ENCODE measurements at places on chromosomes 16 and 17.

- DNase-seq, result no peak
Measured at GRCh38 chr16:86931410-86931941, 353.1 kb downstream of the FOXL1 start.

- DNase-seq, result no peak
Measured at GRCh38 chr17:79412886-79413390, 197.9 kb downstream of the RBFOX3 start.

GRCh38 chr16:56946767-56947603 is 14.8 kb upstream of the CETP start:
- no peak for DNase-seq

DNA sequence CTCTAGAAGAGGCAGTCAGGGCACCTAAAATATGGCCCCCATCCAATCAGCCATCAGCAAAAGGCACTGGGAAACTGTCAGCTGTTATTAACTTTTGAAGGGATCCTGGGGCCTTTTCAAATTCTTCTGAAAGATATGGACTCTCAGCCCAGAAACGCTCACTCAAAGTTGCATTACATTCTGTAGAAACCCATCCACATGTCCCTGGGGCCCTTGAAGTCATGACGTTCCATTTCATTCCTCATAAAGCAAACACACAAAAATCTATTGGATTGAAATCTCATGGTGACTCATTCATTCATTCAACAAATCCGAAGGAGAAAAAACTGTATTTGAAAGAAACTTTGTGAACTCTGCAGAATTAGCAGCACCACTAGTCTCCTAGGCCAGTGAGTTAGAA is 215.3 kb downstream of the C16orf95 start:
- no peak for DNase-seq

DNA sequence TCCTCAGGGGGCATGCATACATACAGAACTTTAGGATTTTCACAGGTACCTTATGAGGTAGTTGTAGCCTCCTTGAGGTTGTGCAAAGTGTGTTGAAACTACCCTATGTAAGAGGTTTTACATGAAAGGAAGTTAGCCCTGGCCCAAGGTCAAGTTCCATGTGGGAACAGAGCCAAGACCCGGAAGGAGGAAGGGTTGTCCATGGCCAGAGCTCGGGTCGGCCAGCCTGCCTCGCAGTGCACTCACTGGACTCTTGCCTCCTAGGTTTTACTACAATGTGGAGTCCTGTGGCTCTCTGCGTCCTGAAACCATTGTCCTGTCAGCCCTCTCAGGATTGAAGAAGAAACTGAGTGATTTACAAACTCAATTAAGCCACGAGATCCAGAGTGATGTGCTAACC is 8.2 kb downstream of the POLR2C start:
- no peak for DNase-seq

DNA sequence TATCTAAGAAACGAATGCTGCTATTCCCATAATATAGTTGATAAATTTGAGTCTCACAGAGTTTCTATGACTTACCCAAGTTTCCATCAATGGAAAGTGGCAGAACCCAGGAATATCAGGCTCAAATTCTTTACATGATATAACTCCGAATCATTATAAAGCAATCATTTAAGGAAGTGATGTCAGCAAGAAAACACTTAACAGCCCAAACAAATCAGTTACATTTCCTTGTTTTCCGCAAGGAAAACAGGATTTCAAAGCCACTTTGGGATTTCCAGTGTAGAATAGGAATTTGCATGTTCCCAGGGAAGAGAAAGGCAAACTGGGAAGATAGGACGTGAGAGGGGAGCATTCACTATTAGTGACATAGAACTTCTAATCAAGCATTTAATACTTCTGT is 311.4 kb upstream of the GOT2 start:
- no peak for DNase-seq

DNA sequence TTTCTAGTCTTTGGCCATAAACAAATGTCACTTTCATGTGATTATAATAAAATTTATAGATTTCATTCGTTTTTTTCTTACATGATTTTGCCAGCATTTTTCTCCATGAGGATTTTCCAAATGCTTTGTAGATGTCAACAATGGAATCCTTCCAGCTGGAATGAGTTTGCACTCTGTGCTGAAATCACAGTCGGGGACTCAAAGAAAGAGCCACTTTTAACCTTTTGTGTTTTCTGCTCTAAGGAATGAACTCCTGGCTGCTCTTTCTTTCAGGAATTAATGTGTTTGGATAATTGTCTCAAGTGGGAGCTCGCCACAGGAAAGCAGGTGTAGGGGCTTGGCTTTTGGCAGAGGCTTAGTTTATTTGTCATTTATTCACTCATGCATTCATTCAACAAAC is 372.3 kb upstream of the SALL1 start:
- DNase-seq, result no peak

DNA sequence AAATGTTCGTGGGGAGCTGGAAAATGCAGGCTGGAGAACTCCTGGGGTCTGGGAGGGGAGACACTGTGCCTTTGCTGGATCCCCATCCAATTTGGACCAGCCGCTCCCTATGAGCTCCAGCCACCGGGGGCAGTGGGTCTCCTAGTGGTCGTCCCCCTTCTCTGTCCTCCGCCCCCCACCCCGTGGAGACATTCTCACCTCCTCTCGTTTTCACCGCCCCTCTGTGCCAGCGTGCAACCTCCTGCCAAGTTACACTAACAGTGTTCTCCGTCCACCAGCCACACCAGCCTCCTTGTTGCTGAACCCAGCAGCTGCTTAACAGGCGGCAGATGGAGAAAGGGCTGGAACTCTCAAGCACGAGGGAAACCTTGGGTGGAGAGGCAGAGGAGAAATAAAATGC is 67.4 kb upstream of the SOX9 start:
- no peak for DNase-seq

DNA sequence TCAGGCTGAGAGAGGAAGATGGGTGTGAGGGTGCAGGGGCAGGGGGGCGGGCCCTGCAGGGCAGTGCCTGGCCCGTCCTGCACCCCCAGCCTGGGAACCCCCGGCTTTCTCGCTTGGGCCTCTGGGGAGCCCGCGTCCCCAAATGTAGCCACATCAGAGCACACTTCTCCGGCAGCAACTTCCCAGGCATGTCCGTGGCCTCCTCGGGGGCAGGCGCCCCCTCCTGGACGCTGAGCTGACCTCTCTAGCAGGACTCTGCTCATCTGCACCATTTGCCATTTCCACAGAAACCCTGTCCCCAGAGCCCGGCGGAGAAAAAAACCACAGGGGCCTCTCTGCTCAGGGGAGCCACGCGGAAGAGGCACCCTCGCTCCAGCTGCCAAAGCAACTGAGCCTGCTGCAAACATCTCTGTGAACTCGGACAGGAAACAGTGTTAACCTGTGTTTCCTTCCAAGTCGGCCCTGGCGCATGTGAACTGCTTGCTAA is 63.4 kb downstream of the KLHDC4 start:
- no peak for DNase-seq

- DNase-seq, result no peak
Measured at GRCh38 chr16:80656711-80657150, 115.9 kb downstream of the DYNLRB2 start.

DNA sequence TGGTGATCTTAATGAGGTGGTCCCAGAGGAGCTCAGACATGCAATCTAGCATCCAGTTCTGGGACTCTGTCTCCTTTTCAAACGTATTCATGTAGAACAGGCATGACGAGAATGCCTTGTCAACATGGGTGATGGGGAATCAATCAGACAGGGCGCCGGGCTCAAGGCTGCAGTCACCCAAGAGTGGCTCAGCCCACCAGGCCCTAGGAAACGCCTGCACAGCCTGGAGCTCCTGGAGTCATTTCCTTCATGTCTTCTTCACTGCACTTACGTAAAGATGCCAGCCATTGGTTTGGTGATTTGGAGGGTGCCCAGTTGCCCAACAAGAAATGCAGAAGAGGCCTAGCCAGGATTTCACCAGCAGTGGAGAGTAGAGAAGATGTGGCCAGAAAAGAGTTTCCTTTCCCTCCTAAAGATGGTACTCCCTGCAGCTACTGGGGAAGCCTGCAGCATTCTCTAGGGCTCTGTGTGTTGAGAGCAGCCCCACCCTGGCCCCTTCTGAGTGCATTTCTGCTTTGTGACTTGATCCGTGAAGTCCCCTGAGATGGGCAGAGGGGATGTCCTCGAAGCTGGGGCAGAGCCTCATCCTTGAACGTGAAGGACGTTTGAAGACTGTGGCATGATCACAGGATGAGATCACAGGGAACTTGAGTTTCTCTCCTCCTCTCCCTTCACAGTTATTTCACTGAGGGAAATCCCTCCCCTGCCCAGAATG is 24.0 kb upstream of the STH start:
- DNase-seq, result no peak

DNA sequence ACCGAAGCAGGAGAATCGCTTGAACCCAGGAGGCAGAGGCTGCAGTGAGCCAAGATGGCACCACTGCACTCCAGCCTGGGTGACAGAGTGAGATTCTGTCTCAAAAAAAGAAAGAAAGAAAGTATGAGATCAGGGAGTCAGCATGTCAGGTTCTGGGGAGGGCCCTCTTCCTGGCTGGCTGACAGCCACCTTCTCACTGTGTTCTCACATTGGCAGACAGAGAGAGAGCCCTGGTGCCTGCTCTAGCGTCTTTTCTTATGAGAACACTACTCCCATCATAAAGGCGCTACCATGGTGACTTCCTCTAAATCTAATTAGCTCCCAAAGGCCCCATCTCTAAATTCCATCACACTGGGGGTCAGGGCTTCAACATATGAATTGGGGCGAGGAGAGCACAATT is 27.6 kb upstream of the RBBP6 start:
- DNase-seq, result no peak

DNA sequence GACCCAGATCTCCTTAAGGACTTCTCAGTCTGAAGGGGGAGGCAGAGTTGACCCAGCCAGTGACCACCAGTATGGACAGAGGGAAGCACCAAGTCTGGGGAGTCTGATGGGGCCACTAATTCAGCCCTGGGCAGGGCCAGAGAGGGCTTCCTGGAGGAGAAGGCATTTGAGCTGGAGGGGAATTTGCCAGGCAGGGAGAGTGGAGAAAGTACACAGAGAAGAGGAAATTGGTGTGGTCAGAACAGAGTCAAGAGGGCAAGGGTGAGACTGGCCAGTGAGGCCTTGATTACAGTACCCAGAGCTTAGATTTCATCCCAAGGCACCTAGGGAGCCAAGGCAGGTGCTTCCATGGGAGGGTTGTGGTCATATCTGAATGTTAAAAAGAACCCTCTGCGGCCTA is 36.3 kb downstream of the MYO15A start:
- no peak for DNase-seq

DNA sequence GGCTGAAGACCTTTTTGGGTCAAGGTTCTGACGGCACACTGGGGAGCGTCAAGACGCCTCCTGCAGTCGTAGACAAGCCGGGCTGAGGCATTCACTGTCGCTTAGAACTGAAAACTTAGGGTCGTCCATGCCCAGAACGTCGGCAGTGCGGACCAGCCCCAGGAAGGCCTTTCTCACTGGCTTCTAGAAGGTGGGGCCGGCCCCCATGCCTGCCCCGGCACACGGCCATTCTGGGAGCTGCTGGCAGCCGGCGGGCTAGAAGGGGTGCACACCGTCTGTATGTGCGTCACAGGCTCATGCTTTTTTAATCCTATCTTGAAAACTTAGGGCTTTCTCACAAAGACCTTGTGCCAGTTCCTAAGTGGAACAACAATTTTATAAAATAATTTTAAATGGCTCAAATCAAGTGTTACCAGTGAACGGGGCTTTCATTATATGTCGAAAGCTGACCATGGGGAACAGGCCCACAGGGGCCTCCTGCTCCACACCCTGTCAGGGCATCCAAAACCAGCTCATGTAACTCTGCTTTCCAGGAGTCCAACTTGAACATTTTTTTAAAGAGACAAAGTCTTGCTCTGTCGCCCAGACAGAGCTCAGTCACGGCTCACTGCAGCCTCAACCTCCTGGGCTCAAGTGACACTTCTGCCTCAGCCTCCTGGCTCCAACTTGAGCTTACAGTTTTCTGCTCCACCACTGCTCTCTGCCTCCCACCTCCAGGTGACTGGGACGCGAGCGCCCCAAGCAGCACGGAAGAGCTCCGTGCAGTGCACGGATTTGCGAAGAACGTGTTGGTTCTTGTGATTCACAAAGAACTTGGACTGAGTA is 111.2 kb downstream of the ANKRD11 start:
- no peak for DNase-seq

DNA sequence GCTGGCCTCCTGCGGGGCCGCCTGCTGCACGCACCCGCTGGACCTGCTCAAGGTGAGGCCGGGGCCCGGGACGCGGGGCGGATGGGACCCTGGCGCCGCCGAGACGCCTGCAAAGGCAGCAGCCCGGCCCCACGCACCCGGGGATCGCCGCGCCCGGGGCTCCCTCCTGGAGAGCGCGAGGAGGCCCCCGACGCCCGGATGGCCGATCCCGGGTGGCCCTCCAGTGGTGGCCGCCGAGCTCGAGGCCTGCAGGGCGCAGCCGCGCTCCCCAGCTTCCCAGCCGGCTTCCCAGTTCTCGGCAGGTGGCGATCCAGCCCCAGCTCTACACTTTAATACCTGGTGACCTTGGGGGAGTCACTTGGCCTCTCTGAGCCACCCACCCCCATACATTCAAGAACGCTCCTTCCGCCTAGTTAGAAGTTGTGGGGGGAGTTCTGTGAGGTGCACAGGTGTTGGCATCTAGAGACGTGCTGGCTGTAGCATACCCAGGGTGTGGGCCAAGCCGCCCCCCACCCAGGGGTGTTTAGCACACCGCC is 452 bp downstream of the SLC25A10 start:
- DNase-seq, result no peak

DNA sequence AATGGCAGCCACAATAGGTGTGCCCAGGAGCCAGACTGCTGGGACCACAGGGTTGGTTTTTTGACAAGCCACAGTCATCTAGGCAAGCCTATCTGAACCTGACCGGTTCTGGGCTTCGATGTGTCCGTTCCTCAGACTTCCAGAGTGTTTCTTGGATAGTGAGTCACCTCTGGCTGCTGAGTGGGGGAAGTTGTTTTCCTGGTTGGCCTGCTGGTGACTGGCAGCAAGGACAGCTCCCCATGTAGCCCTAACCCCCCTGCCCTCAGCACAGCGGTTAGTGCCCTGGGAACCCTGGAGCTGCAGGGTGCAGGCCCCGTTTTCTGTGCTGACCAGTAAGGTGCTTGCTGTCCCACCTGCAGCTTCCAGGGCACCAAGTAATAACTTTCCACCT is 65.5 kb downstream of the PLD6 start:
- no peak for DNase-seq

DNA sequence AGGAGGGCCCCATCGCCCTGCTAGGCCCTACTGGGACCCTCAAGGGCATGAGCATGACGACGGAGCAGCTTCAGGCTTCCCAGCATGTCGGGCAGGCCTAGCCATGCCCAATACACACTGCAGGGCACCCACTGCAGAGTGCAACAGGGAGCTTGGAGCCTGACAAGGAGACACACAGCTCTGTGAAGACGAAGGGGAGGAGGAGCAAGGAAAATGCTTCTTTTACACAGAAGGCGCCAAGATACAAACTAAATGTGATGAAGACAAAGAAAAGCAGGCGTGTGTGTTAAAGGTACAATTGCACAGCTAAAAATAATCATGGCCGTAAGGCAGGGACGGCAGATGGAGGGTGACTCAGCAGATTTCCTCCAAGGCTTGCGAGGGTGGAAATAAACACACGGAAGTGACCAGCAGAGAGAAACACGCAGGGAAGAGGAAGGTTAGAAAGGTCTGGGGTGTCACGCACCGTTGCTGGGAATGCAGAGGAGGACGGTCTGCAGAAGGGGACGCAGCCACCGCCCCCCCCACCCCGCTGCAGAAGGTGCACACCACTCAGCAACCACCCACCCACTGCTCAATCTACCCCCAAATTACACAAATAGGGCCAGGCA is 108.5 kb downstream of the ZNF778 start:
- DNase-seq, result no peak

- DNase-seq, result no peak
Measured at GRCh38 chr16:31132303-31132979, 3.1 kb downstream of the PRSS8 start.

GRCh38 chr17:77471984-77472461 is 331.3 kb downstream of the SEC14L1 start:
- no peak for DNase-seq

Measured in vagina (tissue), 2 donors.